ENCODE measurements at places on chromosomes 7 and 10.

DNA sequence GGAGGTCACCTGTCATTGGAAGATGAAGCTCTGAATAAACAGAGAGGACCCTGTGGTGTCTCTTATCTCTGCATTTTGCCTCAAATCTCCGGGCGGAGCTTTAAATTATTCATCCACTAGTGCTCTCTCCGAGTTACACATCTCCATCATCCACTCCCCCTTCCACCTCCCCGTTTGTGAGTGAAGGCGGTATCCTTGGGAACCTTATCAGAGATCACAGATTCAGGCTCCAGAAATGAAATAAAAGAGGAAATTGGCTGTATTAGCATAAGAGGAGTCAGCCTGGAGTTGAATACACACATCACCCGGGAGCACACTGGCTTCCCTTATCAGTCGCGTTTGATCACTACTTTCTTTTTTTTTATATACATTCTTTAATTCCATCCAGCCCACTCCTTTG lies 1184.8 kb downstream of the GATA3 start:
- H3K4me3 ChIP-seq: no peak overlapping the region
- no peak overlapping the region for H3K27ac ChIP-seq
- H3K36me3 ChIP-seq: no peaks in the 10 kb centered on the region
- no peaks in the 10 kb centered on the region for H3K27me3 ChIP-seq
- H3K4me1 ChIP-seq: peaks cover 11% of the 10 kb centered on the region
- DNase-seq: no peak

- no peak overlapping the region for H3K4me3 ChIP-seq
- H3K27ac ChIP-seq: no peak overlapping the region
- DNase-seq: no peak
- H3K27me3 ChIP-seq: peaks cover 19% of the 10 kb centered on the region
- H3K4me1 ChIP-seq: no peaks in the 10 kb centered on the region
- no peaks in the 10 kb centered on the region for H3K36me3 ChIP-seq
Measured at GRCh38 chr7:158387546-158387891, 200.1 kb downstream of the PTPRN2 start.

DNA sequence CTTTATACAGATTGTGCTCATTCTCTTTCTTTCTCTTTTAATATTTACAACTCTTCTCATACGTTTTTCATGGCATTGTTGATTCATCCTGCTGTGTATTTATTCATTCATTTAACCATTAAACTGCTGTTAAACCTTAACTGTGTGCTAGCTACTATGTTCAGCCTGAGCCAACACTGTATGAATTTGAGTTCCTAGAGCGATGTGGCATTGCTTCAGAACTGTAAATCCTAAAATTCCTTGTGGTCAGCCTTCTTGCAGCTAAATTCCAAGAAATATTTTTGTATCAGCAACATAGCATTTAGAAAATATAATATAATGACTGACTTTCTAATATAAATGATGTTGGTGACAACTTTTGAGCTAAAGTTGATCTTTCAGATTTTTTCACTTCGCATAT lies 184.7 kb upstream of the FZD1 start:
- H3K27ac ChIP-seq: no peak overlapping the region
- H3K4me3 ChIP-seq: no peak overlapping the region
- H3K27me3 ChIP-seq: no peaks in the 10 kb centered on the region
- no peak for DNase-seq

GRCh38 chr7:27948861-27949260 lies 208.9 kb downstream of the TAX1BP1 start:
- no peak overlapping the region for H3K27ac ChIP-seq
- H3K4me1 ChIP-seq: no peaks in the 10 kb centered on the region
- no peak for DNase-seq
- H3K36me3 ChIP-seq: no peaks in the 10 kb centered on the region

DNA sequence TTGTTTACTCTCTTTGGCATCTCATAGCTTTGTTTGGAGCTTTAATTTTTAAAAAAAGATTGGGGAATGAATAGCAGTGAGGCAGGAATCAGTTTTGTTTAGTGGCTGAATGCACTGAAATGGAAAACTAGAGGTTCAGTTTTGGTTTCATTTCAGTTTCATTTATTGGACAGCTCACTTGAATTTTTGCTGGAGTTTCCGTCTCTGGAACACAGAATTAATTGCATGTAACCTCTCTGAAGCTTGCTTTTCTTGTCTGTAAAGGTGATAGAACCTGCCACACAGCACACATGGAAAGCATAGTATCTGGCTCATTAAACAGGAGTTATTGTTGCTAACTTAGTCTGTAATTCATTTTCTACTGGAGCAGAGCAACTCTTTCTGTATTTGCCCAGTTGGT lies 7.1 kb downstream of the GRM8 start:
- DNase-seq: no peak
- peaks cover 4% of the 10 kb centered on the region for H3K4me1 ChIP-seq

GRCh38 chr7:130494431-130494858 lies 2.6 kb downstream of the MEST start:
- H3K27ac ChIP-seq: peak overlapping the region; percentile 93
- peaks cover 3% of the 10 kb centered on the region for H3K27me3 ChIP-seq
- no peak for DNase-seq
- peaks cover 32% of the 10 kb centered on the region for H3K4me1 ChIP-seq

DNA sequence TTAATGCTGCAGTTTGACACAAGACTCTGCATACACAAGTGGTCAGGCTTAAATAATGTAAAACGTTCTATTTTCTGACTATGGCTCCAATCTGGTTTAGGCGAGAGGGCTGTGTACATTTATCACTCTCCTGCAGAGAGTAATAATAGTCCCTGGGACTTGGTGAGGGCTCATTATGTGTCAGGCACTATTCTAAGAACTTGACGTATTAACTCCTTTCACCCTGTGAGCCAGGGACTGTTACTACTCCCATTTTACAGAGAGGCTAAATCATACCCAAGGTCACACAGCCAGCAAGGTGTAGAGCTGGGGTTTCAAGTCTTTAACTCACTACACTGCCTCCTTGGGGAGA lies 187.2 kb upstream of the LYZL2 start:
- peaks cover 17% of the 10 kb centered on the region for H3K27me3 ChIP-seq
- no peak overlapping the region for H3K4me3 ChIP-seq
- no peaks in the 10 kb centered on the region for H3K36me3 ChIP-seq
- H3K27ac ChIP-seq: peak overlapping the region; percentile 31
- H3K4me1 ChIP-seq: peaks cover 50% of the 10 kb centered on the region

GRCh38 chr10:121516093-121516865 lies 82.0 kb downstream of the FGFR2 start:
- no peak overlapping the region for H3K4me3 ChIP-seq
- DNase-seq: no peak
- H3K36me3 ChIP-seq: peaks cover 56% of the 10 kb centered on the region
- H3K27ac ChIP-seq: no peak overlapping the region
- H3K27me3 ChIP-seq: no peaks in the 10 kb centered on the region
- peaks cover 11% of the 10 kb centered on the region for H3K4me1 ChIP-seq

DNA sequence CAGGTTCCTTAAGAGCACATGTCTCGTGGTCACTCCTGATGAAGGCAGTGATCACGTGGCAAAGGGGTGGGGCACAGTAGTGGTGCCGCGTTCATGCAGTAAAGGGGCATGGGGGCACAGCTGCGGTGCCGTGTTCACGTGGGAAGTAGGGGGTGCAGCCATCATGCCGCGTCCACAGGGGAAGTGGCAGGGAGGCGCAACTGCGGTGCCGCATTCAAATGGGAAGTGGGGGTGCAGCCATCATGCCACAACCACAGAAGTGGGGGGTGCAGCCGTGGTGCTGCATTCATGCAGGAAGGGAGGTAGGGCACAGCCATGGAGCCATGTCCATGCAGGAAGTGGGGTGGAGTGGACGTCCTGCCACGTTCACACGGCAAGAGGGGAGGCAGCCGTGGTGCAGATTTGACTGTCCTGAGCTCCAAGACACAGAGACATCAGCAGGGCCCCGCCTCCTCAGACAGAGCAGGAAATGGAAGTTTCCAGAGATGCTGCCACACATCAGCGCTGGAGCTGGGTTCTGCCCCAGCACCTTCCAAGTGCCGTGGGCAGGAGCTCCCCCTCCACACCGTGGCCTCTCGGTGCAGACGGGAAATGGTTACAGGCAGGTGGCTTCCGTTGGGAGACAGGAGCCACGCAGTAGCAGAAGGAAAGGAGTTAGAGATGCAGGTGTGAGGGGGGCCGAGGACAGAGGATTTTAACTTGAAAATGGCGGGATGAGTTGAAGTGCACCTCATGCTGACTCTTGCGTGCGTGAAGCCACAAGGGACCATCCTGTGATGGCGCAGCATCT lies 95.0 kb upstream of the DDC start:
- H3K4me1 ChIP-seq: peaks cover 2% of the 10 kb centered on the region
- H3K4me3 ChIP-seq: no peak overlapping the region
- H3K27me3 ChIP-seq: no peaks in the 10 kb centered on the region
- no peak for DNase-seq

DNA sequence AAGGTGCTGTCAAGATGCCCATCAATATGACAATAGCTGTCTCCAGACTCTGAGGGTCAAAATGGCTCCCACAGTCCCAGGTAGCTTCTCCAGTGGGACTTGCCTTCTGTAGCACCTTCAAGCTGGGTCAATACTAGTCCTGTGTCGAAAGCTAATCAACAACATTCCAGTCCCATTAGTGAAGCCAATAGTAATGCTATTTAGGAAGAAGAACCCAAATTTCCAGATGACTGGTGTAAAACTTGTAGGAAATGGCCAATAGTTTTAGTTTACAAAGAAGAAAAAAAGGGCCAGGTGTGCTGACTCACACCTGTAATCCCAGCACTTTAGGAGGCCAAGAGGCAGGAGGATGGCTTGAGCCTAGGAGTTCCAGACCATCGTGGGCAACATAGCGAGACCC lies 2.0 kb upstream of the SPOCK2 start:
- H3K4me1 ChIP-seq: peaks cover 41% of the 10 kb centered on the region
- H3K4me3 ChIP-seq: no peak overlapping the region
- no peak overlapping the region for H3K27ac ChIP-seq
- no peaks in the 10 kb centered on the region for H3K36me3 ChIP-seq

DNA sequence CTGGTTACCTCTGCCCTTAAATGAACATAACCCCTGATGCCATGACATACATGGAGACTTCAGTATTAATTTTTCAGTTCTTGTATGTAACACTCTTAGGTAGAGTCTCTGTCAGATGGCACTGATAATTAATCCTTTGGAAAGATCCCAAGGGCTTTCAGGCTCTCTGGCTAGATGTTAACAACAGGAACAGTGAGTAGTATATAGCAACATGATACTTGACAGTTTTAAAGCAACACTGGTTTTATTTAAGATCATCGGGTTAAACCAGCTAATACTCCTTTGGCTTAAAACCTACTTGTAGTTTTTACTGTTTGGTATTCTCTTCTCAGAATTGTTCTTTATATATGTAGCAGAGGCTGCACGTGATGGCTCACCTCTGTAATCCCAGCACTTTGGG lies 27.3 kb downstream of the AHCYL2 start:
- H3K4me1 ChIP-seq: no peaks in the 10 kb centered on the region
- no peak overlapping the region for H3K4me3 ChIP-seq
- peaks cover 1% of the 10 kb centered on the region for H3K36me3 ChIP-seq
- H3K27ac ChIP-seq: no peak overlapping the region

GRCh38 chr7:70676243-70676642 lies 455.7 kb upstream of the GALNT17 start:
- H3K4me3 ChIP-seq: no peak overlapping the region
- no peak for DNase-seq
- peaks cover 51% of the 10 kb centered on the region for H3K27me3 ChIP-seq
- peaks cover 4% of the 10 kb centered on the region for H3K4me1 ChIP-seq
- H3K27ac ChIP-seq: no peak overlapping the region

- H3K4me3 ChIP-seq: no peak overlapping the region
- no peak overlapping the region for H3K27ac ChIP-seq
- no peaks in the 10 kb centered on the region for H3K36me3 ChIP-seq
- peaks cover 17% of the 10 kb centered on the region for H3K4me1 ChIP-seq
- peaks cover 10% of the 10 kb centered on the region for H3K27me3 ChIP-seq
- DNase-seq: no peak
Measured at GRCh38 chr10:71234004-71234894, 21.9 kb downstream of the UNC5B start.

GRCh38 chr7:2726316-2727018 lies 38.5 kb downstream of the AMZ1 start:
- no peak overlapping the region for H3K4me3 ChIP-seq
- H3K4me1 ChIP-seq: peaks cover 5% of the 10 kb centered on the region

DNA sequence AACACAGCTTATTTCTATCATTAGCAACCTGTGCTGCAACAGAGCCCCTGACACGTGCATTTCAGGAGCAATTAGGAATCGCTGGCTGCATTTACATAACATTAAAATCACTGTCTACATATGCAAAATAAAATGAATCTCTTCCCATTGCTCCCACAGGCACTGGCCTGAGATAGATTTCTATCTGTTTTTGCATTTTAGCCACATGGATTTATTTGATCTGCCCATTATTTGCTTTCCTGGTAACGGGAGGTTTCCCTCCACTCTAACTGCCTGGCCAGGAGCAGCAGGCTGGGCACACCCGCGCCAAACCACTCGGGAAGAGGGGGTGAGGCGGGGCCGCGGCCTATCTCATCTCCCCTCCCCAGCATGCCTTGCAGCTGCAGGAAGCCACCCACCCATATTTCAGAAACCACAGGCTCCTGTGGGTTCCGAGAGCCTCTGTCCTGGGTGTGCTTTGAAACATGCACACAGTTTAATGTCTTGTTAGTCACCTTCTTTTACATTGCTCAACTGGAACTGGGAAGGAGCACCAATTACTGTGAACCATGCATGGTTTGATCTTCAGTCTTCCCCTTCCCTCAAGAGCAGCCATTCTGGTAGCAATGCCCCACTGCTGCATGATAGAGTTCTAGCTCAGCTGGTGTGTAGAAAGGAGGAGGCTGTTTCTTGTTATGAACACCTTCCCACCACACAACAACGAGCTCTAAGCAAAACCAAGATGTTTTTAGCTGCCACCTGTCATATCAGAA lies 37.7 kb upstream of the IKZF1 start:
- no peaks in the 10 kb centered on the region for H3K4me1 ChIP-seq
- H3K27ac ChIP-seq: no peak overlapping the region
- DNase-seq: no peak
- peaks cover 16% of the 10 kb centered on the region for H3K27me3 ChIP-seq
- no peaks in the 10 kb centered on the region for H3K36me3 ChIP-seq

- no peak overlapping the region for H3K27ac ChIP-seq
- peaks cover 52% of the 10 kb centered on the region for H3K27me3 ChIP-seq
- H3K4me1 ChIP-seq: peaks cover 2% of the 10 kb centered on the region
- no peak for DNase-seq
- H3K36me3 ChIP-seq: no peaks in the 10 kb centered on the region
- no peak overlapping the region for H3K4me3 ChIP-seq
Measured at GRCh38 chr7:33888166-33888565, 17.2 kb upstream of the BMPER start.

DNA sequence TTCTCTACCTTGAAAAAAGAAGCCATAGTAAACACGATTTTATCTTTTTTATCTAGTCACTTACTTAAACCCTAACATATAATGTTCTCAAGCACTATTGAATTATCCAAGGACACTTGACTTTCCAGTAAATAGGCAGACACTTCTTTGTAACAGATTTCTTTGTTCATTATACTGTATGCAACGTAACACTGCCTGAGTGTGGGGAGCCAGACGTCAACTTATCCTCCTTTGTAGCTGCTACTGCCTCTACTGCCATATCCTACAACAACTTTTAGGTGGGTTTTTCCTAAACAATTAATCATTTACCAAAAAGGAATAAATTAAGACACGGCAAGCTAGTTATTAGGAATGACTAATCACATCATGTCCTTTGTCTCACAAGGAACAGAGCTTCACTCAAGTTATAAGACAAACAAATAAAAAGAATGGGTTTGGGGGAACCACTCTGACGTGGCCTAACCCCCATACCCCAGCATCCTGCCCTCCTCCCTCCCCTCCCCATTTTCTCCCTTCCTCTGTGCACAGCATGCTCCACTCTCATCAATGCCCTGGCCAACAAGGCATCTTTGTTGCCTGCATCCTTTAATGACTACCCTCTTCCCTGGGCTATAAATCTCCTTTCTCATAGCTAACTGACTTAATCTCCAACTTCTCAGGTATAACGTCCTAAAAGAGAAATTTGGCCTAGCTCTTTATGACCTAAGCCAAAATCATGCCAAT lies 43.3 kb downstream of the DOCK4 start:
- no peak overlapping the region for H3K27ac ChIP-seq
- H3K4me3 ChIP-seq: no peak overlapping the region
- no peak for DNase-seq
- peaks cover 6% of the 10 kb centered on the region for H3K27me3 ChIP-seq
- peaks cover 41% of the 10 kb centered on the region for H3K4me1 ChIP-seq
- H3K36me3 ChIP-seq: no peaks in the 10 kb centered on the region

All from progenitor cell of endocrine pancreas (in vitro differentiated cells).